ENCODE measurements at places on chromosomes 16 and 17. TPM values are rescaled to one million over a fixed set of nuclear protein-coding genes. Genes with fewer than 3 reads are reported as not detected.

The MYH3 gene
- 5.5 TPM for total RNA-seq

The TSPAN10 gene
- total RNA-seq: 0.75 TPM

The C16orf92 gene
- total RNA-seq: not detected

The MMP15 gene
- 0.20 TPM for total RNA-seq

The SERPINF2 gene
- total RNA-seq: 0.79 TPM

The OR1A1 gene
- total RNA-seq: not detected

The SMTNL2 gene
- not detected for total RNA-seq

The ZNF597 gene
- 2.5 TPM for total RNA-seq

The ZNF423 gene
- not detected for total RNA-seq

The LGALS9B gene
- 0.84 TPM for total RNA-seq

The TEX14 gene
- 0.50 TPM for total RNA-seq

The PDILT gene
- total RNA-seq: not detected

The HSD17B2 gene
- not detected for total RNA-seq

The GGA2 gene
- total RNA-seq: 131 TPM

The ZNF469 gene
- 0.23 TPM for total RNA-seq

The TP53TG3B gene
- total RNA-seq: not detected

The PYDC1 gene
- not detected for total RNA-seq

The SKAP1 gene
- 144 TPM for total RNA-seq

The CPHXL2 gene
- total RNA-seq: not detected

The KLHL10 gene
- not detected for total RNA-seq

The THAP11 gene
- 37.5 TPM for total RNA-seq

The HEATR9 gene
- 0.27 TPM for total RNA-seq

The ITGB4 gene
- total RNA-seq: 0.55 TPM

The CRYBA1 gene
- total RNA-seq: not detected

The TBC1D26 gene
- total RNA-seq: not detected

The PRSS21 gene
- 0.27 TPM for total RNA-seq

The BOLA2B gene
- total RNA-seq: 141 TPM

The FZD2 gene
- total RNA-seq: not detected

The BHLHA9 gene
- not detected for total RNA-seq

Data from activated CD4-positive, alpha-beta T cell treated with anti-CD3 and anti-CD28 coated beads, Interleukin-2, amount 10 ng/mL, durations not matched to agents 7 days and 5 days (primary cell).